ENCODE measurements at places on chromosomes 16 and 17.

GRCh38 chr17:15454346-15454745 lies 13.1 kb downstream of the CDRT4 start:
- DNase-seq, result no peak

DNA sequence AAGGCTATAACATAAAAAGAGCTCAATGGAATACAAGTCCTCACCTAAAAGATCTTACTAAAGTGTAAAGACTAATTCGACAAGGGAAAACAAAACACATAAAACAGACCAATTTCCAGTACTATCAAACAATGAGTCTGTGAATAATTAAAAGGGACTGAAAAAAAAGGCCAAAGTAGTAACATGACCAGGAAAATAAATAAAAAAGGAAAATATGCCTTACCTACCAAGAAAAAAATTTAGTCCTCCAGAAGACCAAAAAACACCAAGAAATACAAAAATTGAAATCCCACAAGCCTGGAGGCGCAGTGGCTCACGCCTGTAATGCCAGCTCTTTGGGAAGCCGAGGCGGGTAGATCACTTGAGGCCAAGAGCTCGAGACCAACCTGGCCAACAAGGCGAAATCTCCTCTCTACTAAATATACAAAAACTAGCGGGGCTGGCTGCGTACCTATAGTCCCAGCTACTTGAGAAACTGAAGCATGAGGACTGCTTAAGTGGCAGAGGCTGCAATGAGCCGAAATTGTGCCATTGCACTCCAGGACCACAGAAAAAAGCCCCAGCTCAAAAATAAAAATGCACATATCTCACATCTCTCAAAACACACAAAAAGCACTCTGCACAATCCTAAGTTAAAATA lies 60.8 kb downstream of the TEX14 start:
- peak; percentile 22 for DNase-seq

DNA sequence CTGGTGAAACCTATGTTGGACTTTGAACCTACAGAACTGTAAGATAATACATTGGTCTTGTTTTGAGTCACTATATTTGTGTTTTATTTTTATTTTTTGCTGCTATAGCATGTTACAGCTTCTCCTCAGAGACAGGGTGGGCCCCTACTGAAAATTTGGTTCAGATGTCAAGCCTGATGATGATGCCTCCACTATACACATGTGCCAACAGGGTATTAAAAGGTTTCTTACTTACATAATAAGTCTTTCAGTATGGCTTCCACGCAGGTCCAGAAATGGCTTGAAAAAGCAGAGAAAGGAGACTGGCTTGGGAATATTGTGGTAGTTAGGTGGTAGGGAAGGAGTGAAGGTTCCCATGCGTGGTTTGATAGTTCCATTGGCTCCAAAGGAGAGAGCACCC lies 52.9 kb upstream of the ELAC2 start:
- DNase-seq, result no peak

DNA sequence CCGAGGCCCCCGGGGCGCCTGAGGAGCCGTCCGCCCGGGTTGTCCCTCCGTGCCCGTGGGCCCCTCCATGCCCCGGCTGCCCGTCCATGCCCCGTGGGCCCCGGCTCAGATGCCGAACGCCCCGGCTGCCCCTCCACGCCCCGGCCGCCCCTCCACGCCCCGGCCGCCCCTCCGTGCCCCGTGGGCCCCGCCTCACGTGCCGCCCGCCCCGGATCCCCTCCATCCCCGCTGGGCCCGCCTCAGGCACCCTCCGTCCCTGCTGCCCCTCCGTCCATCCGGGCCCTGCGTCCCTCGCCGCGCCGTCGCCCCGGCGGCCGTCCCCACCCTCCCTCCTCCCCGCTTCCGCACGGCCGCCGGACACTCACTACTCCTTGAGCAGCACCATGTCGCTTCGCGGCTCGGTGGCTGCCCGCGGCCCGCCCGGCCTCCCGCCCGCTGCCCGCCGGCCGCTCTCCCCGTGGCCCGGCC lies 382 bp downstream of the PITPNA start:
- peak; percentile 22 for DNase-seq

GRCh38 chr16:77736879-77737278 lies 14.6 kb downstream of the NUDT7 start:
- DNase-seq, result no peak

DNA sequence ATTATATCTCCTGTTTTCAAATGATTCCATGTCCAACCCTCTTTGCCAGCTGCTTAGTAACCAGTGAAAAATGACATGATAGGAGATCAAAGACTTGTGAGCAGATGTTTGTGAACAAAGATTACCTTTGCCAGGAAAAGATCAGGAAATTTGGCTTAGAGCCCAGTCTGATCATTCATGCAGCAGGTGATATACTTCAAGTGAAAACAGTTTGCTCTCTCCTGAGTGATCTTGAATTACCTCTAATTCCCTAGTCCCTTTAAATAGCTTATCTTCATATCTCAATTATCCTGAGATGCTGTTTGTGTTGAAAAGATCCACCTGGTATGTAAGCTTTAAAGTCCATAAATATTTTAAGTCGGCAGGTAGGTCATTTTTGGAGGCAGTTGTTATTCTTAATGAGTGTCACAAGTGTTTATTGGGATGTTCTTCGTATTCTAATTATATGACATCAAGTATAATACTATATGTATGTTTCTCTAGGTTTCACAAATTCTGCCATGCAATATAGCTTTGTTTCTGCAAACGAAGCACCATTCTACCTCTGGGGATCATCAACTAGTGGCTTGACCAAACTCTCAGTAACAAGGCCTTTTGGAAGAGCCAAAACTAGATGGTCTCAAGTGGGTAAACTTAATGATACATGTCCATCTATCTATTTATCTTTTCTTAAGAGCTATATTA lies 13.2 kb upstream of the VPS35L start:
- peak; percentile 100 for DNase-seq

- DNase-seq, result no peak
Measured at GRCh38 chr17:17704931-17705330, 23.7 kb downstream of the RAI1 start.

DNA sequence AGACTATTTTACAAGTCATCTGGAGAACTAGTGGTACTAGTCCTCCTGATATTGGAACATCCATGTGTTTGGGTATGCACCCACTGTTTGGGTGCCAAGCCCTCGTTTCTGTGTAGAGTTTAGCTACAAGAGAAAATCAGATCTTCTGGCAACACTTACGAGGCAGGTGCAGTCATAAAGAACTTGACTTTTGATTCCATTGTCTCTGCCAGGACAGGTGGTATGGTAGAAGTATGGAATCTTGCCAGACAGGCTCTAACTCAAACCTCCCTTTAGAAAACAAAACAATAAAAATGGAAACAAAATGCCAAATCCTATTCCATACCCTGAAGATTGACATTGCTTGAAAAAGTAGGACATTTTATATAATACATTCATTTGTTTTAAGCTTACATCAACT lies 16.0 kb downstream of the RNF43 start:
- DNase-seq, result peak; percentile 58

DNA sequence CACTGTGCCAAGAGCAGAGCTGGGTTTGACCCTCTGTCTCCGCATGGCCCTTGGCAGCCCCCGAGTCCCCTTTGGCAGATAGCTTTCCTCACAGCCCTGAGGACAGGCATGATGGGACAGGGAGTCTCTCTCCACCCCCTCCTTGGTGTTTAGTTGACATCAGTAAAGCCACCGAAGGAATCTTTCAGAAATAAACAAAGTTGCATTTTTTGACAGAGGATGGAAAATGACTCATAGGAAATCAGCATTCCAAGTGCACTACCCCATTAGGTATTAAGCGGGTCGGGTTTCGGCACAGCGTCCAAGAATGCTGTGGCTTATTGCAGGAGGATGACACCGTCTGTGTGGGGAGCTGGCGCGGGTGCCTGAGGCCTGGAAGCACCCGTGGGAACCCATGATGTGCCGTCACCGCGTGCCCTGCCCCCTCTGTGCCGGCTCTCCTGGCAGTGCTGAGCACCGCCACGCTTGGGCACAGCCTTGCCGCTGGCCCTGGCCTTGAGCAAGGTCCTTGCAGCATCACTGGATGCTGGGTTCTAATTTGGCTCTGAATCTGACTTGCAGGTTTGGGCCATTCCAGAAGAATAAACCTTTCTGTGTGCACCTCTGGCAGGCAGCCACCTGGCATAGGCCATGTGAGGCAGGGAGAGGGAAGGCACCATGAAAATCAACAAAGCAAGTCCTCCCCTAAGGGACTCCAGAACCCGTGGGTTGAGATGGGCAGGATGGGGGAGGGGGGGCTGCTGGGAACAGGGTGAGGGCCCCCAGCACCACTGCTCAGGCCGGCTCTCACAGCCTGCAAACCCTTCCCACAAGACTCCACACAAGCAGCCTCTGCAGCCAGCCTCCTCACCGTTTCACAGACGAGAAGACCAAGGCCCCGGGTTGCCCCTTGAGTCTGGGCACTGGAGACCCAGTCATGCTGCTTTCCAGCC lies 50.5 kb upstream of the ZNF469 start:
- DNase-seq, result no peak

GRCh38 chr17:33914125-33914524 lies 341.0 kb upstream of the CCL2 start:
- DNase-seq, result no peak

- no peak for DNase-seq
Measured at GRCh38 chr16:85653290-85653891, 35.4 kb downstream of the GINS2 start.

Measured in NCI-H510A treated with DMSO at 0.1 percent for 48 hours (cell line).